PC-9 (cell line): ENCODE measurements at places on chromosomes 6 and 20.

GRCh38 chr6:150586850-150587359 is 12.8 kb upstream of the PLEKHG1 start:
- DNase-seq = no peak

- no peak for DNase-seq
These were observed 22.5 kb upstream of the C6orf58 start for GRCh38 chr6:127554435-127555006.

- no peak for DNase-seq
These were observed 849.5 kb downstream of the MAFB start for GRCh38 chr20:39839399-39840119.

DNA sequence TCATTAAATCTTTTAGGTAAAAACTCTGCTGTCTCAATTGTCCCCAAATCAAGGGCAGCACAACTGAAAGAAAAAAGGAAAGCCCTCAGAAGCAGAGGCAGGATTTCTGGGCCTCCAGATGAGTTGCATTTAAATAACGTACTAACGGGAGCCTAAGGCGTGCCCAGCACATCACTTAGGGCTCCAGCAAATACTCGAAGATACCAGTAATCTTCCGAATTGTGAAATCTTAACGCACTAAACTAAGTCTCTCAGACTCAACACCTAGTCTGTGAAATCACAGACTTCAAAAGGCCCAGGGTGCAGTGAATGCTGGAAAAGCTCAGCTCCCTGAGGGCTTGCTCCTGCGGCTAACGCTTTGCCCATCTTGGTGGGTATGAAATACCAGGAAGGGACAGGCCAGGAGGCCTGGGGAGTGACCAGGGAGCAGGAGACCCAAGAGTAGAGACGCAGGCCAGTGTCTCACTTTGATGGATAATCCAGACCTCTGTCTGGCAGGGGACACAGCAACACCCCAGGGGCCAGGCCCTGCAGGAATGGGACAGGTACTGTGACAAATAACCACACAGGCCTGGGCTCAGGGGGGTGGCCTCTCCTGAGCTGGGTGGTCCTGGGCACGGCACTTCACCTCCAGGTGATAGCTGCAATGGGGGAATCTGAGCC is 36.4 kb downstream of the RRBP1 start:
- DNase-seq = no peak

- no peak for DNase-seq
These were observed 85.4 kb downstream of the PLCG1 start for GRCh38 chr20:41222703-41223102.

- no peak for DNase-seq
These were observed 14.0 kb upstream of the NT5E start for GRCh38 chr6:85435851-85436250.

GRCh38 chr6:1703091-1703855 is 93.6 kb downstream of the FOXC1 start:
- DNase-seq = no peak

GRCh38 chr20:14538433-14538832 is 201.0 kb upstream of the FLRT3 start:
- DNase-seq = no peak
